ENCODE measurements at places on chromosomes 4 and X.

DNA sequence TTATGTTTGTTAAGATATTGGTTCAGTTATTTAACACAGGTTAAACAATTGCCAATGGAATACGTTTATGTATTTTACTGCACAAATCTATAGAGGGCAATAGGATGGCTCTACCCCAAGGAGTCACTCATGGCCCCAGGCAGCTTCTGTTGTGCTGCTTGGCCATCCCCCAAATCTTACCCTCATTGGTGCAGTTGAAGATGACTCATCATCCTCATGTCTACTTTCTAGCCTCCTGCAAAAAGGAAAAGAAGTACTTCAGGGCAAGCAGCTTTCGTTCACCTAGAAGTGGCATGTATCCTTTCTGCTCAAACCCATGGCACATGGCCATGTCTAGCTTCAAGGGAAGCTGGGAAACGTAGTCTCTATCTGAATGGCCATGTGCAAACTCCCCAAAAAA is 14.2 kb downstream of the PHOX2B start:
- DNase-seq: no peak

- peak; percentile 4 for DNase-seq
Measured at GRCh38 chr4:155972098-155972497, 18.4 kb upstream of the CTSO start.

- no peak for DNase-seq
Measured at GRCh38 chrX:151596282-151596681, 32.8 kb downstream of the PASD1 start.

- no peak for DNase-seq
Measured at GRCh38 chr4:121806411-121806810, 5.3 kb downstream of the EXOSC9 start.

GRCh38 chr4:121822796-121823504 is 733 bp downstream of the CCNA2 start:
- no peak for DNase-seq

- DNase-seq: no peak
Measured at GRCh38 chr4:41600243-41600912, 62.4 kb downstream of the LIMCH1 start.

GRCh38 chrX:55326985-55327384 is 62.3 kb upstream of the PAGE3 start:
- no peak for DNase-seq

DNA sequence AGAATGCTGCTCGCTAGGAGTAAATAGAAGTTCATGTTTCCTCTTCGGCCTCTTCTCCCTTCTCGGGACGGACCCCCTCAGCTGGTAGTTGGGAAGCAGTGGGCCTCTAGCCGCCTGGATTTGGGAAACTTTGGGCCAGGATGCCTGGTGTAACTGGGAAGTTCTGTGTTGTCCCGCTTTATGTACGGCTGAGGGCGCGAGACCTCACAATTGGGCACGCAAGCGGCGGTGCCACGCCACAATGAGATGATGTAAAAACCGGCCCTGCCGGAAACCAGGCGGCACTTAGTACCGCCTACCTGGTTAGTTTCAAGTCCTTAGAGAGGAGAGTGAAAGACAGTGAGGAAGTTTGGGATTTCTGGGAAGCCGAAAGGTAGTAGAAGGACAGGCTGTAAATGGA is at the start of gene CT83:
Gene CT83, minus strand, starts transcription at position 155 of the 400 bp plus-strand sequence. Its CDS starts 120 bp downstream, at position 35.
- DNase-seq: no peak

DNA sequence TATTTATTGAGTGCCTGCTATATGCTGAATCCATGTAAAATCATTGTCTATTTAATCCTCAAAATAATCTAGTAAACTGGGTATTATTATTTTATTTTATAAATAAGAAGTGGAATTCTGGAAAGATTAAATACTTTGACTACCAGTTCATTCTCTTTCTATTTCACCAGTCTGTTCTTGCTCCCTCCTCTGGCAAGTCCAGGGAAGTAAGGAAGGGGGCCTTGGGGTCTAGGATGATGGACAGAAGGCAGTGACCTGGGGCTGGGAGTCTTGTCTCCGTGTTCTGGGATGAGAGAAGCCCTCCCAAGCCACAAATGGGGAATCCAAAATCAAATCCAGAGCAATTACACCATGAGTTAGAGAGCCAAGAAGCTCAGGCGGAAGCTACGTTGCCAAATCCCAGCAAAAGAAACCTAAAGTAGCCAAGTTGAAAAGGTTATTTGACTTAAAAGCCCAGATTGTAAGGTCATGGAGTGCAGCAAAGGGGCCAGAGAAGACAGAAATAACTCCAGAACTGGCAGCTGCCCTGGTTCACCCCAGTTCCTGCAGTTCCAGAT is 28.3 kb upstream of the PARM1 start:
- no peak for DNase-seq

DNA sequence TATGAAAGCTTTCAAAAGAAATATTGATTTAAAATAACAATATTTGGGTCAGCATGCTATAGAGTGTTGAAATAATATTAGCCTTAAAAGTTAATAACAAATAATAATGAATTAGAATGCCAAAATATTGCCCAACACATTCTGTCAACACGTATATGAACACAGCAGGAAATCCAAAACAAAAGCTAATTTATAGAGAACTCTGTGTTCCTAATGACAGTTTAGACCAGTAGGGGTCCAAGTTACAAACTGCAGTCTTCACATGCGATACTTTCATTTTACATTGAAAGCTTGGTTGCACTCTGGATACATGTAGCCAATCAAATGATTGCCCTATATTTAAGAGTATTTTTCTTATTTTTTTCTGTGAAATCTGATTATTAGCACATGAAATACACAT is 274.4 kb downstream of the DCTD start:
- DNase-seq: no peak
